Effector memory CD4-positive, alpha-beta T cell (primary cell): ENCODE measurements at places on chromosomes 1 and 21.

DNA sequence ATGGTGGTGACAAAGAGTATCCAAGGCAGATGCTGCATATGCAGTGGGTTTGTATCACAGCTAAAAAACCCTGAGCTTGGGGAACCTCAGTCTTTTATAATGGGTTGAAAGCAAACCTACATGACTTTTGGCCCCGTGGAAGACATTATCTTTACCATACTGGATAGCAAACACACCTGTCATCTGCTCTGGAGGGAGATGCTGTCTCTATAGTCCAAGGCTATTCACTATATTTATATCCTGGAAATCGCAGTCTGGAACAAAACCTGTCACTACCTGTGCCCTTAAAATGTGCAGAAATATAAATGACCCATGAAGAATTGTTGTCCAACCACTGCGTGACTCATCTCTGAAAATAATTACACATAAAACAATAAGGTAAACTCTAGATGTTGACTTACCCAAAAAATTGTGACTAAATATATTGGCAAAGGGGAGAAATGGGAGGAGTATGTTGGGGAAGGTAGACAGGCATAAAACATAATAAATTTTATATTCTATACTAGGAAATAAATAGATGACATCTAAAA lies 121.0 kb upstream of the CXADR start:
- DNase-seq = no peak

- no peak for DNase-seq
These were observed 62.4 kb upstream of the TNFSF18 start for GRCh38 chr1:173113015-173113741.

GRCh38 chr1:167083066-167083665 lies 7.0 kb downstream of the GPA33 start:
- DNase-seq = no peak

GRCh38 chr1:43867976-43868740 lies 65.4 kb upstream of the ARTN start:
- DNase-seq = no peak
